ENCODE measurements at places on chromosomes 5 and 9.

- DNase-seq: no peak
Observed at GRCh38 chr5:141637123-141637766, 448 bp downstream of the RELL2 start.

DNA sequence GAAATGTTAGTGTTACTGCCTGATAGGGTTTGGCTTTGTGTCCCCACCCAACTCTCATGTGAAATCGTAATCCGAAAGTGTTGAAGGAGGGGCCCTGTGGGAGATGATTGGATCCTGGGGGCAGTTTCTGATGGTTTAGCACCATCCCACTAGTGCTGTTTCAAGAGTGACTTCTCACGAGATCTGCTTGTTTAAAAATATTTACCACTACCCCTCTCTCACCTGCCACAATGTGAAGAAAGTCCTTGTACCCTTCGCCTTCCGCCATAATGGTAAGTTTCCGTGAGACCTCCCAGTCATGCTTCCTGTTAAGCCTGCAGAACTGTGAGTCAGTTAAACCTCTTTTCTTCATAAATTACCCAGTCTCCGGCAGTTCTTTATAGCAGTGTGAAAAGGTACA lies 2.6 kb upstream of the RFX3 start:
- DNase-seq: no peak

DNA sequence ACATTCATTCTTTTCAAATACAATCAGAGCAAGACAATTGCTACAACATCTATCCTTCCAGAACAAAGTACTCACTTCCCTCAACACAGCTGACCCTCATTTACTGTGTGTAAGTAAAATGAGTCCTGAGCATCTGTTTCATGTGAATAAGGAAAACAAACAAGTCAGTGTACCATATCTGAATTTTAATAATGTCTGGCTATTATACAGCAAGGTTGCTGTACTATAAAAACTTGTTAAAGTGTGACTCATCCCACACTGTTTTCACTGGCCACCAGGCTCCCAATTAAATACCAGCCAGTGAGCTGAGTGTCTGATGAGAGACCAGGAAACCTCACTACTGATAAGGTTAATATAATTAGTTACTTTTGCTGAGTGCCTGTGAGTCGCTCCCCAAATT lies 339.8 kb downstream of the AGTPBP1 start:
- DNase-seq: peak; percentile 49

DNA sequence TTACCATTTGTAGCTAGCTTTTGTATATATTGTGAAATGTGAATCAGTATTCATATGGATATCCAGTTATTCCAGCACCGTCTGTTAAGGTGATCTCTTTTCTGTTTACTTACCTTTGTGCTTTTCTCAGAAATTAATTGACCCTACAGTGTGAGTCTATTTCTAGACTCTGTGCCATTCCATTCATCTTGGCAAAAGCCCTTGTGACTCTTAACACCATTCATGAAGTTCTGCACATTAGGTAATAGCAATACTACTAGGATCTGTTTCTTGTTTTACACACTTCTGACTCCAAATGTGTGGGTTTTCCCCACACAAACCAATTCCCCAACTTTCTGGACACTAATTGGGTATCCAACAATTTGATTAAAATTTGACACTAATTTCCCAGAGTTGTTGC lies 40.4 kb downstream of the SLC12A2 start:
- DNase-seq: no peak

DNA sequence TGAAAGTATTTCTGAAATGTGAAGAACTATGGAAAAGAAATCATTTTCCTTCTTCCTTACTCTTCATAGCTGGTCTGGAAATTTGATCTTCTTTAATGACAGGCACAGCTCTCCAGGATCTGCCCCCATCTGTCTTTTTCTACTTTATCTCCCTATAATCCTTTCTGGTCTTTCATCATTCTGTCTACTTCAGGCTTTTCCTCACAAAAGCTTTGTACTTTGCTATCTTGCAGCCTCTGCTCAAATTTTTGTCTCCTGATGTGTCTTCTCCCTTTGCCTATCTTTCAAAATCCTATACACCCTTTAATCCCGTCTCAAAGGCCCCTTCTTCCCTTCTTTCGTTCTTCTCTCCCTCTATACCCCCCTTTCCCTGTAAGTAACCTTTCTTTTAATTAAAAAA lies 114.9 kb upstream of the ATP10B start:
- no peak for DNase-seq

Data from EH (cell line).